ENCODE measurements at places on chromosomes 11 and 22.
A peak's percentile ranks its signal among the peaks of the same experiment; 100 is the strongest.

GRCh38 chr22:34437140-34437539 is 516.9 kb upstream of the LARGE1 start:
- no peak for DNase-seq

GRCh38 chr22:39313258-39314001 is 6.0 kb downstream of the RPL3 start:
- no peak for DNase-seq

DNA sequence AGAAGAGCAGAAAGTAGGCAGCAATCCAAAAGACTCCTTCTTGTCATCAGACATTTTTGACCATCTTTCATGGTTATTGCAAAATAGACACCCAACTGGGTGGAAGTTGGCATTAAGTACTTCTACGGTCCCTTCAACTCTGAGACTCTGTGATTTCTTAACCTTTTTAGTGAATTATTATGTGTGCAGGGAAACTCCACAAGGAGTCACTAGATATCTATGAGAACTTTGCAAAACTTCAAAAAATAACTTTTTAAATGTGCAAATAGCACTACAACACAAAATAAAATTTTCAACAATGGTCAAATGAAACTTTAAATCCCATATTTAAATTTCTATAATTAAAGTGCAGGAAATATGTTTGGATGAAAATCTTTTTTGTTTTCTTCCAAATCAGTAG is 88.7 kb downstream of the SLC17A6 start:
- DNase-seq: no peak

- DNase-seq: no peak
Measured at GRCh38 chr11:62413060-62413696, 5.7 kb upstream of the SCGB1A1 start.

GRCh38 chr11:569158-569885 is 6.9 kb upstream of the PHRF1 start:
- no peak for DNase-seq

DNA sequence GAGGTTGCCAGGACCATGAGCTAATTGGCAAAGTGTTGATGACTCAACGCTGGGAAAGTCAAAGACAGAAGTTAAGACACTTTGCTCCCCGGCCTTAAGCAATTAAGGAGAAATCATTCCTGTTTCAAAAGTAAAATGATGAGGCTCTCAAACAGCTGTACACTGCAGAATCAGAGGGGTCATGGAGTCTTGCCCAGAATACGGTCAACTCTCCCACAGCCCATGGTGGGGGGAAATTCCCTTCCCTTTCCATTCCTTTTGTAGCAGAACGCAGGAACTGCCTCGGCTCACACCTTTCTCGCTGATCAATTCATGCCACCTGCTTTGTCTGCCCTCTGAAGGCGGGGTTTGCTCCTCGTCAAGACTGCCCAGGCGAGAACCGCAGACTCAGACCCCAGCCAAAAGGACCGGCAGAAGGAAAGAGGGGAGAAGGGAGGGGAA is 52.8 kb downstream of the MN1 start:
- DNase-seq: peak; percentile 60

- no peak for DNase-seq
Measured at GRCh38 chr22:39362932-39363331, 13.1 kb downstream of the SYNGR1 start.

DNA sequence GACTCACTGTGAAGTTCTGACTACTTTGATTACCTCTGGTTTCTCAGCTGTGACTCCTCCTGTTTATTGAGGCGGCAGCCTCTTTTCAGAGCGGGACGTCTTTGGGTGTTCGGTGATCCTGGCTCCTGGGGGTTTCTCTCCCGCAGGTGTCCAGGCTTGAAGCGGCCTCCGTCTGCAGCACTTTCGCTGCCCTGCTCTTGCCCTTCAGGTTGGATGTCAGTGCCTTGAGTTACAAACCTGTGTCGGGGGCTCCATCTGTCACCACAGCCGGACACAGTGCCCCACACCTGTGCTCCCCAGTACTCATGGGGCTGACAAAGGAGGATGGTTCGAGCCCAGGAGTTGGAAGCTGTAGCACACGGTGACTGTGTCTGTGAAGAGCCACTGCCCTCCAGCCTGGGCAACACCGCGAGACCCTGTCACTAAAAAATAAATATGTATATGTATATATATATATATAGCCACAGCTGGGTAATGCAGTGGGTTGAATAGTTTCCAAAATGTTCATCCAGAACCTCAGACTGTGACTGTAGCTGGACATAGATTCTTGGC is 104.1 kb downstream of the BRD1 start:
- DNase-seq: no peak

DNA sequence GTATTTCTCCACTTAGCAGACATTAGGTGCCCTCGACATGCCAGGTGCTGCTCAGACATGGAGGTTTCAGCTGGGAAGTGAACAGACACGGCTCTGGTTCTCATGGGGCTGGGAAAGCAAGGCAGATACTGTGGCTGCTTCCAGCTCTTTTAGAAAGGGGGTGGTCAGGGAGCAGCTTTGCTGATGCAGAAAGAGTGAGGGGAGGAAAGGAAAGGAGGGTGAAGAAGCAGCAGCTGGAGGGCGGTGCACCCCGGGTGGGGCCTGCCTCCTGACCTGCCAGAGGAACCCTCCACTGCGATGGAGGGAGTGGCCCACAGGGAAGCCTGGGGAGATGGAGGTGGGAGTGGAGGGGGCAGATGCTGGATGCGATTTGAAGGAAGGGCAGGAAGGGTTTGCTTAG is 76.8 kb downstream of the MORC2 start:
- no peak for DNase-seq

DNA sequence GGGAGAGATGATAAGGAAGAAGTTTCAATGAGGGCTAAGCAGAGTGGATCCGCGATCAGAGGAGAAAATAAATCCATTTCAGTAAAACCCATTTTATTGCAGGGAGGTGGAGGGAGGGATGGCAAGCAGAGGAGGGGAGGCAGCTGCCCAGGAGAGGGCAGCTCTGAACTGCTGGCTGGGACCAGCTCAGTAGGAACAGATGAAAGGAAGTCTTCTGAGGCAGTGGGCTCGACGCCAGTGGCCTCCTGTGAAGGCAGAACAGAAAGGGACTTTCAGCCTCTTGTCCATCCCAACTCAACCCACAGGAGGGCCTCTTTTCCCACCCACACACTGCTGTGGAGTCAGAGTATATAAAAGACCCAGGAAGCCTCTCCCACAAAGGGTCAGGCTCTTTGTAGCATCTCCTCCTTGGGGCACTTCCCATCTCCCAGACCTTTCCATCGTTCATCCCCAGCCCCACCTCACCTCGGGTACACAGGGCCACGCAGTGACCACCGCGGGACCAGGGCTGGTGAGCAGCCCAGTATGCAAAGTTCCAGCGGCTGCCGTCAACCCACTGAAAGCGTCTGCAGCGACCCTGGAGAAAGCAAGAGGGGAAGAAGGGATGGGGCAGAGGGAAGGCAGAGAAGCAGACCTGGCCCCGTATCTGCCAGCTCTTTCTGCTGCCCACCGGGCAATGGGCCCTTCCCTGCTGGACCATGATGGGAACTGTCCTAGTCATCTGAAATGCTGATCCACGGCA is 3.0 kb downstream of the PRG2 start:
- no peak for DNase-seq

- no peak for DNase-seq
Measured at GRCh38 chr11:108853864-108854263, 189.0 kb downstream of the DDX10 start.

DNA sequence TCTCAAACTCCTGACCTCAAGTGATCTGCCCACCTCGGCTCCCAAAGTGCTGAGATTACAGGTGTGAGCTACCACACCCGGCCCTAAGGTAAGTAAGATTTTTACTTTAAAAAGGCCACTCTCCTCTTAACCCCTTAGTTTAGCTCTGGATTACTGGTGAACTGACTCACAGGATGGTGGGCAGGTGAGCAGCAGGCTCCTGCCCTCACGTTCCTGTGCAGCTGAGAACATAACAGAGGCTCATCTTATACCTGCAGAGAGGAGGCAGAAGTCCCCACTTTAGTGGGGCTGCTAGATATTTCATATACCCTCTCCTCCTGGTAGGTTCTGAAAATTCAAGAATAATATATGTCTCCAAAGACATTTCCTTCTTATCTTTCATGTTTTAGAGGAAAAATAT is 17.1 kb upstream of the SERPIND1 start:
- no peak for DNase-seq

DNA sequence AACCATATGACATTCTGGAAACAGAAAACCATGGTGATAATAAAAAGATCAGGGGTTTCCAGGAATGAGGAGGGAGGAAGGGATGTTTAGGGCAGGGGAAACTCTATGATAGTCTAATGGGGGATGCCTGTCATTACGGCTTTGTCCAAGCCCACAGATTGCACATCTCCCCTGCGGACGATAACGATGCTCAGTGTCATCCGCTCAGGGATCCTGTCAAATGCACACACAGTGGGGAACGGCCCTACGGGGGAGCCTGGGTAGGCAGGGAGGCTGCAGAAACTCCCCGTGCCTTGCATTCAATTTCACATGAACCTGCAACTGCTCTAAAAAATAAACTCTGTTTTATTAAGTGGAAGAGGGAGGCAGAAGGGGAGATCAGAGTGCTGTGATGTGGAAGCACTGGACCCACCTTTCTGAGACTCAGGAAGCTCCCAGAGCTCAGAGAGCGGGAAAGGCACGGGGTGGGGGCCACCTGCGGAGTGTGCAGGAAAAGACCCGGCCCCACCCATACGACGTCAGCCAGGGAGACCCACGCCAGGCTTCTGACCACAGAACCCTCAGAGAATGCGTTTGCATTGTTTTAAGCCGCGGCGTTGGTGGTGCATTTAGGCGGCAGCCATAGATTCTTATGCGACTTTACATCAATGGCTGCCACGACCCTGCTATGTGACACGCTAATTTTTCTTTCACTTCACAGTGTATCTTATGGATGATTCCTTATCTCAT is 543.5 kb downstream of the BRD1 start:
- DNase-seq: no peak

DNA sequence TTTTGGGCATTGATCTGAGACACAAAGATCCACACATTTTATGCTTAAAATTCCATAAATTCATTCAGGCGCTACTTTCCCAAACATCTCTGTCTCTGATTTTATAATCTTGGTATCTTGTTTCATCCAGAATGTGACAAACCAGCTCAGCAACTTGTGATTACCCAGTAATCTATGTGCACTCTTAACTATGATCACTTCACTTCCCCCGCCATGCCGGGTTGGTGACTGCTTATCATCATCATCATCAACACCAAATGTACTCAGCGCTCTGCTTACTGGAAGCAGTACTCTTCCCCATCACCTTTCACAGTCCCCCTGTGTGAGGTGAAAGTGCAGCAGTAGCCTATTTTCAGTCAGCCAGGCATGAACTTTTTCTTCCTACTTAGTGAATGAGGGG is 15.2 kb upstream of the MMP7 start:
- no peak for DNase-seq

- no peak for DNase-seq
Measured at GRCh38 chr11:92627615-92628256, 341.7 kb upstream of the MTNR1B start.

GRCh38 chr11:111586388-111586831 is 15.8 kb upstream of the SIK2 start:
- no peak for DNase-seq

- DNase-seq: peak; percentile 68
Measured at GRCh38 chr11:33376331-33377310, 119.4 kb downstream of the HIPK3 start.

- DNase-seq: no peak
Measured at GRCh38 chr11:118202599-118203422, 22.0 kb downstream of the JAML start.

GRCh38 chr11:119222308-119222707 is 16.2 kb downstream of the CBL start:
- DNase-seq: no peak

DNA sequence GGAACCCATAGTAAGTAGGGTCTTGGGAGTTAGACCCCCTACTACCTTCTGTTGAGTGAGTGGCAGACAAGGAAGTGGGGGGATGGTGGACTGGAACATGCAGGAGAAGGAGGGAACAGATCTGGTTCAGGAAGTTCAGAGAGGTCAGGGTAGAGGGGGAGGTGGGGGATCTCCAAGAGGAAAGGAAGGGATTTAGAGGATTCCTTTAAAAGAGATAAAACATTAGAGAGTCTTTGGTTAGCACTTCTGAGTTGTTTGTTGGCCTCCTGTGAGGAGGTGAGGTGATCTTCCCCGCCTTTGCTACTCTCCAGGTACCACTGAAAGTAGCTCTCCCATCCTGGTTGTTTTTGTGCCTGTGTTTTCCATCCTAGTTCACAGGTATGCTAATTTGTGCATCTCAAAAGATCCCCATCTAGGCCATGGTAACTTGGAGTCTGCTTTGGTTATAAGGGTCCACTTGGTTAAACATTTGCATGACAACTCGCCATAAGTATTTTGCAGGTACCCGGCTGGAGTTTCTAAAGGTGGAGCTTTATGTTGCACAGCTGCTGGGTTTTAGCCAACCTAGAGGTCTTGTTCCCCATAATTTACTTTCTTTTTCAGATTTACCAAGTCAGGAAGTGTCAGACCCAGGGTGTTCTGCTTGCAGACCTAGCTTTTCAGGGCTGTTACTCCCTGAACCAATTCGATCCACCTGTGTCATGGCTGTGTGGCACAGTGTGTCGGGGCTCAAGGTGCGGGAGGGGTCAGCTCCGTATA is 79.3 kb upstream of the SORL1 start:
- no peak for DNase-seq

GRCh38 chr11:3854660-3854976 is 846 bp upstream of the STIM1 start:
- no peak for DNase-seq

GRCh38 chr22:31139866-31140716 is at the start of gene PLA2G3:
Gene PLA2G3, minus strand, starts transcription at chr22:31140508. Its CDS starts 154 bp downstream, at chr22:31140354.
- DNase-seq: no peak

- DNase-seq: no peak
Measured at GRCh38 chr22:50192436-50193204, 6.9 kb downstream of the TRABD start.

- DNase-seq: no peak
Measured at GRCh38 chr11:134592391-134592990, 180.4 kb upstream of the B3GAT1 start.

- DNase-seq: peak; percentile 85
Measured at GRCh38 chr22:31630331-31631329, 31.4 kb downstream of the PISD start.

DNA sequence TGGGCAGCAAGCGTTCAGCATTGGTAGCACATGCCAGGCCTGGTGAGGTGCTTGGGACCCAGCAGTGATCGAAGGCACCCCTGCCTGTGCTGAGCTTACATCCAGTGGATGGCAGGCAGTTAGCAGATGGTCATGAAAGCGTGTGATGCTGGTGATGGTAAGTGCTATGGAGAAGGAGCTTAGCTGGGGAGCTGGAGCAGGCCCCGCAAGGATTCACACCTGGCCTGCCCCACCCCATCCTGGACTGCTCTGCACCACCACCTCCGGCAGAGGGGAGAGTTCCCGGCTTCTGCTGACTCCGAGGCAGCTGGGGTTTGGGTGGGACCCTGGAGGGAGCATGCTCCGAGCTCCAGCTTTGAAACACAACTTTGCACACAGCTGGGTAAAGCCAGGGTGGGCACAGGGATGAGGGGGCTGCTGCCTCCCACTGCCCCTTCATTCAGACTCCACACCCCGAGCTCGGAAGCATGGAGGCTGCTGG is 16.2 kb downstream of the MPPED1 start:
- no peak for DNase-seq

GRCh38 chr22:41240377-41241132 is at the start of gene CHADL:
Gene CHADL, minus strand, starts transcription at chr22:41240931. Its CDS starts 50 bp downstream, at chr22:41240881.
- peak; percentile 77 for DNase-seq

Data from right forelimb (tissue), 1 donor.